Stimulated activated CD4-positive, alpha-beta T cell treated with anti-CD3 and anti-CD28 coated beads, Interleukin-15, amount 100 ng/mL, for 1 hour (primary cell): ENCODE measurements at places on chromosomes 7 and 10.
A peak's percentile ranks its signal among the peaks of the same experiment; 100 is the strongest.

DNA sequence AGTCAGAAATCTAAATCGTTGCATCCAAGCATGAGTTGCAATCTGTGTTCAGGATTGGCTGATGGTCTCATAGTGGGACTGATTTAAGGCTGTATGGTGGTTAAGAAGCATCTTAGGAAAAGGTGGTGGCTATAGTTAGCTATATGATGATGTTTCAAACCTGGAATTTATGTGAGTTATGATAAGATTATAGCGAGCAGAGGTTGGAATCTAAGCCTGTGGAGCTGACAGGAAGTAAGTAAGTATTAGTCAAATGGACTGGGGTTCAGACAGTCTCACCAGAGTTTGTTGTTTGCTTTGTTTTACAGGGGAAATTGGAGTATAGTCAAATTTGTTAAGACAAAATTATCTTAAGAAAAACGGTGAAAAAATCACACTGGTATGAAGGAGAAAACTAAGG, 56.7 kb downstream of the ANKRD7 start:
- no peak for DNase-seq

GRCh38 chr7:99420213-99420612, 11.4 kb downstream of the BUD31 start:
- DNase-seq = no peak

DNA sequence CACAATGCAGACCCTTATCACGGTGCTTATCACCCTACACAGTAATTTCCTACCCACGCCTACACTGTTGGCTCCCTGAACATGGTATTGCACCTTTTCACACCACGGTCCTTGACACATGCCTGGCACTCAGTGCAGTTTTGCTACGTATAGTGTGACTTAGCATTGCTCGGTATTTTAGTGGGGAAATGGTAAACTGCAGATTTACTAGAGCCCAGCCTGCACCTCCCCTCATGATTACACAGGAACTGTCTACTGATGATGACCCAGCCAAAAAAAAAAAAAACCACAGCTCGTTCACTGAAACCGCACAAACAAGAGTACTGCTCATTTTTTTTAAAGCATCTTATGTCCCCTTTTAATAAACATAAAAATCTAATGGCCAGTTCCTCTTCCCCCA, 124.2 kb upstream of the ZNF746 start:
- no peak for DNase-seq

- DNase-seq = no peak
Observed at GRCh38 chr7:149494738-149495368, 2.8 kb downstream of the ZNF746 start.

DNA sequence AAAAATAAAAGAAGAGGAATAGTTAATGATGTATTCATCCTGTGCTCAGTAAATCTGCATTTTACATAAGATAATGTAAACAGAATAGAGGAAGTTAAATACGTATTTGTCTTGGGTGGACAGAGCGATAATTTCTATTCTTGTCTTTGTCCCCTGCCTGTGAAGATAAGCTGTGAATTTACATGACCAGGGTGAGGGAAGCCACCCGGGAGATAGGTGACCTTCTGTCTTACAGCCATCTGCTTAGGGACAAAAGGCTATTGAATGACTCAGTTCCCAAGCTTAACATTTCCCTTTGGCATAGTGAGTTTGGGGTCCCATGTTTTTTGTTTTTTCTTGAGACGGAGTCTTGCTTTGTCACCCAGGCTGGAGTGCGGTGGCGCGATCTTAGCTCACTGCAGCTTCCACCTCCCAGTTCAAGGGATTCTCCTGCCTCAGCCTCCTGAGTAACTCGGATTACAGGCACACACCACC, 88.7 kb upstream of the KCTD7 start:
- DNase-seq = no peak

DNA sequence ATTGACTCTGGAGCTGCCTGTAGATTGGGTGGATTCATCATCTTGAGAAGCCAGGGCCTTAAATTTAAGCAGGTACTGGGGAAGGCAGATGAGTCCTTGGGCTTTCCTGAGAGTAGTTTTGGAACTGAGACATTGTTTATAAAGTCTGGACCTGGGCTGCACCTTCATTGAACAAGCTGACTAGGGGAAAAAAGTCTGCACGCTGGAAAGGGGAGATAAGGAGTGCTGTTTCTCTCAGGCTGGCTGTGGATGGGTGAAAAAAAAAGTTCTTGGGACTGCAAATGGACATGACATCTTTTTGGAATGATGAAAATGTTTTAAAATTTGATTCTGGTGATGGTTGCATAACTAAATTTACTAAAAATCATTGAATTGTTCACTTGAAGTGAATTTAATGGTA, 12.0 kb downstream of the SEC24C start:
- no peak for DNase-seq

GRCh38 chr10:23341004-23341403, 3.6 kb downstream of the C10orf67 start:
- DNase-seq = no peak

DNA sequence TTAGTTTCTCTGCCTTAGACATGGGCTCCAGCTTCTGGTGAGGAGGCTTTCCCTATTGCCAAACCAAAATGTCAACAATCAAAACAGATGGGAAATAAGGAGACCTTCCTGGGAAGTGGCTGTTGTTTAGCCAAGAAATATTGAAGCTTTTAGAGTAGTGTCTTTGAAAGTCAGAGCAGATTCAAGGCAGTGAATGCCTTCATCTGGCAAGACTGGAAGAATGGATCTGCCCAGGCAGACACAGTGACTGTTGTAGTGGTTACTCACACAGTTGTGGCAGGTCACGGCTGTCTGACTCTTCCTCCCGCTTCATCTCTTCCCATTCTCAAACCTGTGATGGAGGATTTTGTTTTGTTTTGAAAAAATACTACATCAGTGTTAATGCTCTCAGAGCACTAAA, 154.1 kb upstream of the ADO start:
- DNase-seq = no peak

- DNase-seq = no peak
Observed at GRCh38 chr7:31058688-31059087, 6.6 kb downstream of the ADCYAP1R1 start.

DNA sequence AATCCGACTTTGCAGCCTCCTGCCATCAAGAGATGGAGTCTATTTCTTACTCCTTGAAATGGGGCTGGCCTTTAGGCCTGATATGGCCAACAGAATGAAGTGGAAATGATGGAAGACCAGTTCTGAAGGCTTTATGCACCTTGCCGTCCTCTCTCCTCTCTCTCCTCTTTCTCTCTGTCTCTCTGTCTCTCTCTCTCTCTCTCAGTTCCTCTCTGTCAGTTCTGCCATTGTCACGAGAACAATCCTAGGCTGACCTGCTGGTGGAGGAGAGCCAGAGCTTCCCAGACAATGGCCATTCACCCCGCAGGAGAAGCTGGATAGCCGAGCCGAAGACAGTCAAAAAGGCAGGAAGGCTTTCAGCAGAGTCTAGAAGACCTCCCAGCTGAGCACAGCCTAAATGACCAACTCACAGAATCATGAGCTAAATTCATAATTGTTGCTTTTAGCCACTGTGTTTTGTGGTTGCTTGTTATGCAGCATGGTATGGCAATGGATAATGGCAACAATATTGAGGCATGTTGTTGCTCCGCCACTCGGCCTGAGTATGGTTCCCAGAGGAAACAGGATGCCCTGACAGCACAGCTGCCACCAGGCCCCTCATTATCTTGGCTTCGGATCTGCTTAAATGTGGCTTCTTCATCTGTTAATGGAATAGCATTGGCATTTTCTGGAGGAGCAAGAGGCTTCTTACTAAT, 35.5 kb downstream of the FRMPD2 start:
- DNase-seq = no peak

DNA sequence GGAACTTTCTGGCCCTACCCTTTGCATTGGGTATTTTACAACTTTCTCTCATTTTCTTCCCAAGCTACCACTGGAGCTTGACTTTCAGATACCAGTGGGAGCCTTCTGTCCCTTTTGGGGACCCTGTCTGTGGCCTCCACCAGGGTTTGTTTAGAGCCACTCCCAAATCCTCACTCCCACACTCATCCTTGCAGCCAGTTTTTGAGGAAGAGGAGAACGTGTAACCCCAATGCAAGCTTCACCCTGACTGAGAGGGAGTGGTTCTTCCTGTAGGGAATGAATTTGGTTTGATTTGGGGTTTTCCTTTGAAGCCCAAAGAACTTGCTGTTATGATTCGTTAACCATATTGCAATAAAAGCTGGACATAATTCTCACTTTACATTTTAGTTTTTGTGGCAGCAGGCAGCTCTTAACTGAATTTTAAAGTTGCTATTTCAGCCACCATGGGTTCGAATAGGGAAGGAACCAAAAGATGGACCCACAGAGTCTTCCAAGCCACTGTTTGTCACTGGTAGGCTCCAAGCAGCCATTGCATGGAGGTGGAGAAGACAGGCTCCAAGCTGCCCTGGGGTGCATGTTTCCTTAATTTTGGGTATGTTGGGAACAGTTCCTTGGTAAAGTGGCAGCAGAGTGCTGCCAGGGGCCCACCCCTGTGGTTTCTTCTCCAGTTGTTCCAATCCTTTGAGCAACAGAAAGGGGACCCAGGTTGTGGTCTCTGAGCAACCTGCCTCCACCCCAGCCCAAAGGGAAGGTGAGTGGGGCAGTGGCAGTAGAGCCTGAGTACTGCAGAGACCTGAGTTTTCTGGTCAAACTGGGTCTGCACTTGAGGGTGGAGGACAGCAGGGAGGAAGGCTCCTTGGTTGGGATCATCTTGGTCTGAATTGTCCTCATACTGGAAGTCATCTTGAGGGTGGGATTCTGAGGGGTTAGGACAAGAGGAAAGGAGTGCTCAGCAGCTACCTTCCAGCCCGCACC, 5.1 kb downstream of the EVX1 start:
- no peak for DNase-seq

DNA sequence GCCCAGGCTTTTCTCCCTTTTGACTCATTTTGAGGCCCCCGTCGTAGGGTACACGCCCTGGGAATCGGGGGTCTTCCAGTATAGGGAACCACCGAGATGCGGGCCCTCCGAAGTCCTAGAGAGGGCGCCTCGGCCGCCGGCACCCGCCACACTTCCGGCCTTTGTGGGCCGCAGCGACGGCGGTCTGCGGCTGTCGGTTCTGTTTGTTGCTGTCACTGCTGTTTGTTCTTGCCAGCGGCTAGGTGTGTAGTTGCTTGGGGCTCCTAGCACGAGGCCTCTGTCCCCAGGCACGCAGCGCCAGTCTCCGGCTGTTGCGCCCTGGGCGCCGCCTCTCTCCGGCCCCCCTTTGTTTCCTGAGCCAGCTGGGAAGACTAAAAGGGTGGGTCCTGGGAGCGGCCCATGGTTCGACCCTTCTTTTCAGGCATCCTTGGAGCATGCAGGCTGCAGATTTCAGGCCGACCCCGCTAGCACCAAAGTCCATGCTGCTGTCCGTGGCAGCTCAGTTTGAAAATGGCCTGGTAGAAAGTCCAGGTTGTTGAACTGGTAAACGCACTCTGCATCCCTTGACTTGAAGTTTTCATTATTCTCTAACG, 17.8 kb upstream of the ZKSCAN1 start:
- peak; percentile 51 for DNase-seq

- DNase-seq = no peak
Observed at GRCh38 chr7:13856012-13856411, 133.5 kb downstream of the ETV1 start.

DNA sequence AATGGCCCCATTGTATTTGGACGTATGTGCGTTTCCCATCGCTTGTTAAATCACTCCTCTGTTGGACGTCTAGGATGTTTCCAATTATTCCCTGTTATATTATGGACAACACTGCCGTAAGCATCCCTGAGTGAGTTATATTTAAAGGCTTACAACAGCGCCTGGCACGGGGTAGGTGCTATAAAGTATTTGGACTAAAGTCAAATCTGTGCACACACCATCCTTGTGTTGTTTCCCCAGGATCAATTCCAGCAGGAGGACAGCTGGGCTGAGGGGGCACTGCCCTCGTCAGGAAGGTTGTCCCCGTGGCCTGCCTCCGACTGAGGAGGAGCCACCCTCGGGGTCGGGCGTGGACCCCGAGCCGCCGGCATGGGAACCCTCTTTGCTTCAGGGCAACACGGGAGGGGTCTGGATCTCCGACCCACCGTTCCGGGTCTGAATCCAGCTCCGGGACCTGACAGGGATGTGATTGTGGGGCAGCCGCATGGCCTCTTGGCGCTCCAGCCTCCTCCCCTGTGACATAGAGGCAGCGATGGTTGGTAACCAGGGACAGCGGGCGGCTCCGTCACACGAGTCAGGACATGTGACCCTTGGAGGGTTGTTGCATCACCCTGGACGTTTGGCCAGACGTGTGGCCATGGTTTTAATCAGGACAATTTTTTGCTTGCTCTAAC, 1.5 kb upstream of the JAKMIP3 start:
- DNase-seq = no peak

- no peak for DNase-seq
Observed at GRCh38 chr7:27953361-27953760, 213.4 kb downstream of the TAX1BP1 start.

DNA sequence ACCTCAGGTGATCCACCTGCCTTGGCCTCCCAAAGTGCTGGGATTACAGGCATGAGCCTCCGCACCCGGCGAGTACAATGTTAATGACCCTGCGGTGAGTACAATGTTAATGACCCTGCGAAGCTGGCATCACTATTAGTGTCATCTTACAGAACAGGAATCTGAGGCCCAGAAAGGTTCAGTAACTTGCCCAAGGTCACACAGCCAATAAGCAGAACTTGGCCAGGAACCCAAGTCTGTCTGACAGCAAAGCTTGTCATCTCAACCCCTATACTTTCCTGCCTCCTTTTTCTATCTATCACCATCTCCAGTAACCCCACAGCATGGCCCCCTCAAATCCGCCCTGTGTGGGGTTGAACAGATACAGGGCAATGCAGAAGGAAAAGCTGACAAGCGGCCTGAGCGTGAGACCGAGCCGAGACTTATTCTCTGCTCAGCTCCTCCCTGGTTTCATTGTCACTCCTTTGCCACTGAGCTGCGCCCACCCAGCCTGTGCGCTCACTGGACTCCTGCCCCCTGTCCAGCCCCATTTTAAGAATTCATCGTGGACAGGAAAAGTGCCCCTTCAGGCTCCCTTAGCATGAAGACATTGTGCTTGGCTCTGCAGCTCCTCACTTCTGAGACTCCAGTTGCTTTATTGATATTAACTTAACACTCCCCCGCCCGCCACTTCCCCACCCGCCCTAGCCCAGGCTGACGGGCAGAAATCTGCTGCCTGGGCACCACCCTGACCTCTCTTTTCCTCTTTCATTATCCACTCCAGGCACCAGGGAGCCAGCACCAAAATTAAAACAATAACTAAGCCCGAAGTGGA, 58.1 kb upstream of the LBX1 start:
- DNase-seq = no peak

DNA sequence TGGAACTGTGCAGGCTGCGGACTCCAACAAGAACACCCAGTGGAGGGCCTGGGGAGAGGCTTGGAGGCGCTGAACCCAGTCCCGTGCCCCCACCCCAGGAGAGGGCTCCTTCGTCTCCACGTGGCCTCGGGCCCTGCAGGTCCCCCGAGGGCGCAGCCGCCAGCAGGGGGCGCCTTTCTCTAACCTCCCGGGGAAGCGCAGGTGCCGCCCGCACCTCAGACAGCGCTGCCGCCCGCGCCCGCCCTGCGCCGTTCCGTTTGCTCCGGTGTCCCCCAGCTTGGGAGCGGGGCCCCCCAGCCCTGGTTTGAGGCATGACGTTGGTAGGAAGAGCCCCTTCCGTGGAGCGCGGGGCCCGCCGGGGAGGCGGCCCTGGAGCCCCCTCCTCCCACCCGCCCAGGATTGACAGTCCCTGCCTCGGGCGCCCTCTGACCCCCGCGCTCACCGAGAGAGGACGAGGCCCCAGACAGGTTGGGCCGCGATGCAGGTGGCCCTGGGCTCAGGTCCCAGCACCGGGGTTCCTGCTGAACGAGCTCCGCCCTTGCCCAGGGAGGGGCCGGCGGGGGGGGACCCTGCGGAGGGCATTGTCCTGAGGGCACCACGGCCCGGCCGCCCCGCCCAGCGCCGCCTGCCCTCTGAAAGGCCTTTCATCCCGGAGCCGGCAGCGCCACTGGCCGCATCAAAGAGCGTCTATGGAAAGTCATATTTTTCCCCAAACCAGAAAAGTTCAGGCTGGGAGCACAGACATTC, 42.8 kb downstream of the FOXL3 start:
- DNase-seq = peak; percentile 93
